ENCODE measurements at places on chromosomes 7 and 10.

DNA sequence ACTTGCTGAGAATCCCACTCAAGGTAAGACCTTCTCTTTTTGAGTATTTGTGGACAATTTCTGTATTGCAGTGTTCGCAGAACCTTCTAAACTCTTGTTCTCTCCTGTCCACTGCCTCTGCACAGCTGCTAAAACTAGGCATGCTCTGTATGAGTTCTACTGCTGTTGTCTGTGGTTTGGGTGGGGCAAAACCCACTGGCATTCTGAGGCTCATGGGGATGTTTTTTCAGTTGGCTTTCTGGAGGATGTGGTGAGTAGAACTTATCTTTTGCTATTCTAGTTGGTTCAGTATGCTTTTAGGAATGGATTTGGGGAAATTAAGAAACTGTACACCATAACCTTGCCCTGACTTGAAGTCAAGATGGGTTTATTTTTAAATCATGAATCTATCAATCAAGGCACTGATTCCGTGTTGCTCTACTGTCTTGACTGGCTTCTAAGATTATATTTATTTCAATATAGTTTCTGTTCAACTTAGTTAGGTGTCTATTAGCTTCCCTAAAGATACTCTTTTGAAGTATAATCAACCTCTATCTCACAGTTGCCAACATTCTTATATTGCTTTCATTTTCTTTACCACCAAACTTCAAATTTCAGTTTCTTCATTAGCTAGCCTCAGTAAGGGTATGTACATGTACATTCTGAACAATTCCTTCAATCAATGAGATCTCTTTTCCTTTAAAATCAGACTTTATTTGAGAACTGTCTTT is 25.0 kb upstream of the C1GALT1 start:
- DNase-seq: no peak

- DNase-seq: no peak
Measured at GRCh38 chr7:8284606-8285005, 22.6 kb upstream of the ICA1 start.

DNA sequence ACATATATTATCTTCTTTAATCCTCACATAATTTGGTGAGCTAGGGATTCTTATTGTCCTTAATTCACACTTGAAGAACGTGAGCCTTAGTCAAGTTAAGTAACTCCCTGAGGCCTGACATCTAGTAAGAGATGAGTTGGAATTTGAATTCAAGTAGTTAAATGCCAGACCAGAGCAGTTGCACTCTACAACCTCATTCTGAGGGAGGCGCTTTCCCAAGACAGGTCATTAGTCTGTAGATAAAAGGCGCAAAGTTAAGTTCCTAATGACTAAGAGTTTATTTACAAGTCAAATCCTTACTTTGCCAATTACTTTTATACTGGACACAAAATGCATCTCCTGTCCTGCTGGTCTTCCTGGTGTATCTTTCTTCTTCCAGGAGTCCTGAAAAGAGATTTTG is 3.6 kb upstream of the EXOC6 start:
- no peak for DNase-seq

- no peak for DNase-seq
Measured at GRCh38 chr7:123580406-123581161, 21.0 kb upstream of the ASB15 start.

- DNase-seq: no peak
Measured at GRCh38 chr7:106050746-106051117, 61.4 kb downstream of the SYPL1 start.

Data from GOT3 (cell line).